ENCODE measurements at places on chromosomes 7 and 10.

GRCh38 chr10:51204066-51204465 lies 129.8 kb downstream of the PRKG1 start:
- DNase-seq = no peak

GRCh38 chr7:22357311-22358175 lies 589 bp upstream of the RAPGEF5 start:
- DNase-seq = no peak

DNA sequence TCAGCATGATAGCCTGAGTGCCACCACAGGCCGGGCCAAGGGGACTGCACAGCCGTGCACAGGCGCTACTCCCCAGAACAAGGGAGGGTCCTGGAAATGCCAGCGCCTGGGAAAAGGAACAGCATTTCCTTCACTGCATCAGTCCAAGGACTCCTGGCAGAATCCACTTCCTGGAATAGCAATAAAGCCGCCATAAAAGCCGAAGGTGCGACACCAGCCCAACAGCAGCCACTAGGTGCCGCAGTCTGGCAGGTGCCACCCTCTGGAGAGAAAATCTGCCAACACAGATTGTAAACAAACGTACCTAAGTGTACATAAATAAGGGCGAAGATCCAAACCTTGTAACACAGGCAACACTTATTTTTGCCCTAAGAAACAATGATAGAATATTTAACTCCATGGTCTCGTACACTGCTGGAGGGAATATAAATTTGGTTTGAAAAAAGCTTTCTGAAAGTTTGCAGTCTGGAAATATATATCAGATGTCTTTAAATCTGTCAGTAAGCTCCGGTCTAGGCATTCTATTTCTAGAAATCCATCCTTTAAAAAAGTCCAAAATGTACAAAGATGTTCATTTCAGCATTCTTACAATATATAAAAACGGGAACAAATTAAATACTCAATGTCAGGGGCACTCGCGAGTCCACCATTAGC lies 22.2 kb downstream of the VOPP1 start:
- DNase-seq = no peak

DNA sequence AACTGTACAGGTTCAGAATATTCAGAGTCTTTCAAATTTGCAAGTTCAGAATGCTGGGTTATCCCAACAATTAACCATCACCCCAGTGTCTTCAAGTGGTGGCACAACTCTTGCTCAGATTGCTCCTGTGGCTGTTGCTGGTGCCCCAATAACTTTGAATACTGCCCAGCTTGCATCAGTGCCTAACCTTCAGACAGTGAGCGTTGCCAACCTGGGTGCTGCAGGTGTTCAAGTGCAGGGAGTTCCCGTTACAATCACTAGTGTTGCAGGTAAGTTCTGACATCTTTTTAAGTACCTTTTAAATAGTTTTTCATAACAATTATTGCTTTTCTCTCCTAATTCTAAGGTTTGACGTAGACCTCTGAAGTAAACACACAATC lies 2.7 kb downstream of the SP4 start:
- DNase-seq = no peak

DNA sequence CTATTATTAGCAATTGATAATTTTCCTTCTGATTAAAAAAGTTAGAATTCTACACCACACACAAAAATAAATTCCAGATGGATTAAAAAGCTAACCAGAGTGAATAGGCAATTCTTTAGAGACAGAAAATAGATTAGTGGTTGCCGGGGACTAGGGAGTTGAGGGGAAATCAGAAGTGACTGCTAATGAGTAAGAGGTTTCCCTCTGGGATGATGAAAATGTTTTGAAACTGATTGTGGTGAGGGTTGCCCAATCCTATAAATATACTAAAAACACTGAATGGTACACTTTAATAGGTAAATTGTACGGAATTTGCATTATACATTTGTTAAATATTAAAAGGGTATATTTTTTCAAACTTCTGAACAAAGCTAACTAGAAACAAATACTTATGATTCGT lies 214.9 kb downstream of the GPAM start:
- DNase-seq = no peak

GRCh38 chr10:131652438-131653139 lies 248.2 kb upstream of the PPP2R2D start:
- no peak for DNase-seq

- DNase-seq = no peak
These were observed 38.7 kb downstream of the KCNH2 start for GRCh38 chr7:150939466-150939865.

DNA sequence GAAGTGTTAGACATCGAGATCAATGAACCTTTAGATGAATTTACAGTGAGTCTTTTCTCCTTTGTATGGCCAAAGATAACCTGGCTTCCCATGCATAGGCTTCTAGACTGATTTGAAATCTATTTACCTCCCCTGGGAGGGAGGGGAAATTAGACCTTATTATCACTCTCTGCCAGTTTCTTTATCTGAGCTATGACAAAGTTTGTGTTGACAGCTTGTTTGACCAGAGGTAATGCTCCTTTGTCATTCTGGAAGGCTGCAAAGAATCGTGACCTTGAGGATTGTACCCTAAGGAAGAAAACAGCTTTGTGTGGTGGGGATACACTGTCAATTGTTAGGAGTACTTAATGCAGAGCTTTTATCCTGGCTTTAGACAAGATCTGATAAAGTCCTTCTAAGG lies 36.4 kb downstream of the RBM33 start:
- no peak for DNase-seq

- no peak for DNase-seq
These were observed 105.0 kb downstream of the ZNF248 start for GRCh38 chr10:37752334-37752875.

DNA sequence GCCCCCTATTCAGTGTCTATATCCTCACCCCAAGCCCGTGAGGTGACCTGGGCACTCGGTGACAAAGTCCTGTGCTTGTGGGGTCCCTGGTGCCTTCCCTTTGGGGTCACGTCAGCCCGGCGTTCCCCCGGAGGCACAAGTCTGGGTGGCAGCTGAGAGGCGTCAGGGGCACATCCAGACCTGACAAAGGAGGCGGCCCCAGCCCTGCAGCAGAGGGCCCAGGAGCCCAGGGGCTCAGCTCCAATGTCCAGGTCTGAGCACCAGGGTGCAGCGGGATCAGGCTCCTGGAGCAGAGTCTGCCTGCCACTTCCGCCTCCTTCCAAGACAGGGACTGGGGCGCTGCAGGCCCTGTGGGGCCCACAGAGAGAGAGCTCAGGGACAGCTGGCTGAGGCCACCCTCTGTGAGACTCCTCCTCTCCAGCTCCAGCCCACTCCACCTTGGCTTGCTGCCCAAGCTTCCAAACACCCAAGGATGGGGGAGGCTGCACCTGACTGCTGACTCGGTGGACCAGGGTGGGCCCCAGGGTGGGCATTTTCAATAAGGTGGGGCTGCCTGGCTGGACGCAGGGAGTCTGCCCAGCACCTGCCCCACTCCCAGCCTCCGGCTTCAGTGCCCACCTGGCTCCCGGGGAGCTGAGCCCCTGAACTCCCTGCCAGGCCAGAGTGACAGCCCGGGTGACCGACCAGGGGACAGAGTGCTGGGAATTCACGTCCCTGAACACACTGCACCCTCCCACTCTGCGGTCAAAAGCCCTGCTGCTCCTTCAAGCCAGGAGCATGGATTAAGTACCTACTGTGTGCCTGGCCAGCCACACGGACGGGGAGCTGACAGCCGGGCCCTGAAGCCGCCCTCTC lies 1.0 kb upstream of the KNDC1 start:
- no peak for DNase-seq

DNA sequence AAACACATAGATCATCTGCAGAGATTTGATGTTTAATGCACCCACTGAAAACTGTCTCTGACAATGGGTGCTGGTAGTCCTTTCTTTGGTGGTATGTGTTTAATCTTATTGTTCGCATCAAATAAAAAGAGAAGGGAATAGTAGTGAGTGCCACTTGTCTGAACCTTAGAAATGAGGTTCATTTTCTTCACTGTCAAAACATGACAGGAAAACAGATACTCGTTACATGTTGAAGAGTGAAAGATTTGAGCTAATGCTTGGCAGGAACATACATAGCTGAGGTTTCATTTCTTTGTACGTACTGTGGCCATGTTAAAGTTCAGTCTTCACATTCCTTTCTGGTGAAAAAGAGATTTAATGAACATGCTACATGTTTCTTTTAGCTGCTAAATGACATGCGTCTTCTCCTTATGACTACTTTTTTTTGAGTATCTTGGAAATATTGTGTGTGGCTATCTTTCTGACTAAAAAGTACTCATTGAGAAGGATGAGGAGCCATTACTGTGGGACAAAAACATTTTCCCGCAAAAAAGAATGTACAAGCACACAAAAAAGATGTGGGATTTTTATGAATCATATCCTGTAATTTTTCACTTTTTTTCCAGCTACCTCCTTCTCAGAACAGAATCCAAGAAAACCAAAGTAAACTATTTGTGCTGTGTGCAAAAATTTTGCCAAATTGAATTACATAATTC lies 108.0 kb downstream of the TWIST1 start:
- DNase-seq = no peak

DNA sequence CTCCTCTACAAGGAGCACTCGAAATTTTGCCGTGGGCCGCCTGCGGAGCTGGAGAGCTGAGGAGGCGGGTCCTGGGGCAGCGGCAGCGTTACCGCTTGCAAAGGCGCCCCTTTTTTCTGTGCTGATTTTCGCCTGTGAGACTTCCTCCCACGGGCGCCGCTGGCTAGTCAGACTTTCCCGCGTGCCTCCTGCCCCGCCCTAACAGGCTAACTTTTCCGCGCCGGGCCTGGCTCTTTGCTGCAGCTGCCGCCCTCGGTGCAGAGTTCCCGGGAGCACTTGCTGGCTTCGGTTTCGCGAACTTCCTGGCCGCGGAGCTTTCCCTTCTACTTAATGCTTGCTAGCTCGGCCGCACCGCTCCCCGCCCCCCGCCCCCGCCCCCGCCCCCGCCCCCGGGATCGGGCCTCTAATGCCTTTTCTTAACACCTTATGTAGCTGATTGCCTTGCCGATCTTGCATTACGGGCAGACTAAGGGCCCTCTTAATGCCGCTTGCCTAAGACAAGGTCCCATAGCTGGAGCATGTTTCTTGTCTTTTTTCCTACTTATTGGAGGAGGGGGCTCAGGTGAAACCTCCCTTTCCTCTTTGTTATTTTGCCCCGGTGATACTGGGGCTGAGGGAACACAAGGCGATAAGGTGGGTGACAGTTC lies 37.9 kb upstream of the RASGEF1A start:
- peak; percentile 86 for DNase-seq

- DNase-seq = no peak
These were observed 20.8 kb upstream of the JCAD start for GRCh38 chr10:30080161-30080560.

GRCh38 chr10:97960269-97961056 lies 70.0 kb downstream of the CRTAC1 start:
- DNase-seq = no peak

GRCh38 chr7:64907641-64908326 lies 4.7 kb downstream of the ZNF273 start:
- DNase-seq = peak; percentile 39

- DNase-seq = no peak
These were observed 78.2 kb downstream of the VTI1A start for GRCh38 chr10:112525200-112525599.

All from inflammatory macrophage treated with lipopolysaccharide for 1 hour (primary cell).